ENCODE measurements at places on chromosomes 6 and 20.

- DNase-seq: no peak
Measured at GRCh38 chr6:112413780-112414179, 66.7 kb downstream of the RFPL4B start.

GRCh38 chr6:122785891-122786290 is 3.2 kb upstream of the SMPDL3A start:
- no peak for DNase-seq

DNA sequence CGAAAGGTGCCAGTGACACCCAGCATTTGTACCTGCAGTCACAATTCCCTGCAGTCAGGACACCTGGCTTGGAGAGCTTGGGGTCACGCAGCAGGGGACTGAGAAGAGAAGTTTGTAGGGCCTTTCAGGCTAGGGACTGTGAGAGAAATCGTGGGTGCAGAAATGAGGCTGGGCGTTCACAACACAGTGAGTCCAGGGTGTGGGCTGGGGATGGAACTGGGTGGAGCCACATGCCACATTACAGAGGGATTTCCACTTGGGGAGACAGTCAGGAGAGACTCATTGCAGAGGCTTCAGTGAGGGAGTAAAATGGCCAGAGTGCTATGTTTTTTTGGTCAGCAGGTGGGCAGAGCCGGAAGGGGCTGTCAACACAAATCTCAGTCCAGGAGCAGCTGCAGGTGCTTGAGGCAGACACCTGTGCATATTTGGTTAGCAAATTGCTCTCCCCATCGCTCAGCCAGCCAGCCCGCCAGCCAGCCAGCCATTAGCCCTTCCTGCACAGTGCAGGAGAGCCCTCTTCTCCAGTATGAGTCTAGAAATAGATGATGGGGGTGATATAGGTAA is 7.4 kb downstream of the ITPR3 start:
- DNase-seq: no peak

GRCh38 chr20:17281478-17281877 is 54.6 kb downstream of the PCSK2 start:
- no peak for DNase-seq

DNA sequence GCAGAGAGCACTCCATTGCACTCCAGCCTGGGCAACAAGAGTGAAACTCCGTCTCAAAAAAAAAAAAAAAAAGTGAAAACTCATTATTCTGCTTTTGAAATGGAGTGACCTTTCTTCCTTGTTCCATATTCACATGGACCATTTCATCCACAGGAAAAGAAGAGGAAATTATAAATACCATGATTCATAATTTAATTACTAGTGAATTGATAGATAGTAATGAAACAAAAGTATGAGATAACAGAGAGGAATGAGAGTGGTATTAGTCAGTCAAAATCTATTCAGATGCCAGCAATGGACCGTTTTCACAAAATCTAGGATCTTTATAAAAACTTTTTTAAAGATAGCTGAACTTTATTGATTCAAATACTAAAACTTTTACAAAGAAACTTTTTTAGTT is 443.1 kb upstream of the FLRT3 start:
- no peak for DNase-seq

DNA sequence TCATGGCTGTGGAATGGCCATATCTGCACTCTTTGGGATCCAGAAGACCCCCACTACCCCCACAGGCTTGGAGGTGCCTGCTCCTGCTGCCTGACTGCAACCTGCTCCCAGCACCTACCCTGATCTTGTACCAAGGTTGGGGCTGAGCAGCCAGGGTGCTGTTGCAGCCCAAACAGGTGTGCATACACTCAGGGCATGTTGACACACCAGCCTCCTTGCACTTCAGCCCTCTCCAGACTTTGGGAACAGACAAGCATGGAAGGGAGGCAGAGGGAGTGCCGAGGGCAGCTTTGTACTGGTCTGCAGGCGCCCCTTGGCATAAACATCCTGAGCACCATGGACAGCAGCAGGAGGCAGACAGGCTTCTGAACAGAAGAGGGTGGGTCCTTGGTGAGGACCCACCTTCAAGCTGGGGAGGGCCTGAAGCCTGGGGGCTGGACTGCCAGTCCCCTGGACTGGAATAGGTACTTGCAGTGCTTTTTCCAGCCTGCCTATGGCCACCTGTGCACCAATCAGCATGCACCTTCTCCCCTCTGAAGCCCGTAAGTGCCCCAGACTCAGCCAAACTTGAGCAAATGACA is 1675.8 kb downstream of the HACE1 start:
- no peak for DNase-seq

DNA sequence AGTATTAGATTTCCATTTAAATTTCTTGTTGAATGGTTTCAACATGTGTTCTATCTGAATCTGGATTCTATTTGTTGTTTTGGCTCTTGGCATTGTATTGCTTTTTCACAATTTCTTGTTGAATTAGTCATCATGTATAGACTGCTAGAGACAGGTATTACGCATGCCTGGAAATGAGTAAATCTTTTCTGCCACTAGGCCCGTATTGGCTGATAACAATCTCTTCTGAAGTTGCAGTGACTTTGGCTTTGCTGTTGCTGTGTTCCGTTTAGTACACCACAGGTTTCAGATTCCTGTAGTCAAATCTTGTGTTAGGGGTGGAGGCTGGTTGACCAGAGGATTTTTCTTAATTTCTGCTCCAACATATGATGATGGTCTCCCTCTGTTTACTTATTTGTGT is 1339.4 kb downstream of the GRIK2 start:
- DNase-seq: no peak

DNA sequence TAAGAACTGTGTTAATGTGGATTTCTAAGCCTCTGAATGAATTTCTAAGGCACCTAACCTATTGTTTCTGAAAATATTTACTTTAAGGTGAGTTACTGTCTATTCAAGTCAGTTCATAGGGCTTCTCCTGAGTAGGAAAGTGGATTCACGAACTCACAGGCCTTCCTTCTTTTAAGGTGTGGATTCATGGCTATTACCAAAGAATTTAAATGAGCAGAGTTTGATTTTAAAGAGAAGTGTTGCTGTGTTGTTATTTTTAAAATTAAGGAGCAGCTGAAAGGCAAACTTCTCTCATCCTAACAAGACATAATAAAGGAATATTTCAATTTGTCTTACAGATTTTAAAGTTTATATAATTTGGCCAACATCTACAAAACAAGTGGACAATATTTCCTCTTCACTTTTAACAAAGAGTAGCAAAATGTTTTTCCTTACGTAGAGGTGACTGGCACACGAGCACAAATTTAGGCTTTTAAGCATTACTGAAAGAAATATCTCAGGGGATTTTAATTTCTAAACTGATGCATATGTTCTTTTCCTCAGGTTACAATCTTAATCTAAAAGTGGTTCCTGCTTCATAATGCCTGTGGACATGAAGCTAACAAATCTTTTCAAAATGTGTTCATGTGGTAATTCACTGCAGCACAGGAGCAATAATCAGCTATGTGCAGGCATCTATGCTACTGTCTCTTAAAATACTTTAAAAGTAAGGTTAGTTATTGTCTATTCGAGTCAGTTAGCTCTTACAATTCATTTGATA is 602 bp upstream of the TSPYL4 start:
- DNase-seq: no peak

DNA sequence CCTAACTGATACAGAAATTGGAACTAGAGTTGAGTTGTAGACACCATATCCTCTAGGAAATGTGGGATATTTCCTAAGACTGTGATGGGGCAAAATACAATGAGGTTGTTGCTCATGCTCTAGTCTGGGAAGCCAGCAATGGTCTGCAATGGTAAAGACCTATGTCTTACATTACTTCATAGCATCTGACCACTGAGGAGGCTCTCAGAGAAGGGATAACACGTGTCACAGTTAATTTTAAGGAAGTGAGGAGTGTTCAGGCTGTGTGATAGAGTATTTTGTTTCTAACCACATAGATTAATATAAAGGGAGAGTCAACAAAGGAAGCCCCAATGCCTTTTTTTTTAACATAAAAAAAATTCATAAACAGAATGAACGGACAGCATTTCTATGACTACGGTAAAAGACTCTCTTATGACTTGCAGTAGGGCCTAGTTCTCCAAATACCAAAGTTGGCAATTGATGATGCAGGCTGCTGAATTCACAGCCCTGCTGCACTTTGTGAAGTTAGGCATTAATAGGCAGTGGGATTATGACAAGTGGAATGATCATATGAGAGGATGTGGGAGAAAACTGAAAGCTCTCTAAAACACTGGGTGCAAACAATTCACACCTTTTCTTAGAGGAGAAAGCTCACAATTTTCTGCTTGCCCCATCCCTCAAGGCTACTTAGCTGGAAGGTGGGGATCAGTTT is 13.7 kb downstream of the KCNS1 start:
- DNase-seq: no peak
